ENCODE measurements at places on chromosomes 1 and 21.

GRCh38 chr1:57831624-57832023 is 407.8 kb upstream of the DAB1 start:
- DNase-seq = no peak

GRCh38 chr1:4601941-4602340 is 52.5 kb upstream of the AJAP1 start:
- DNase-seq = no peak

DNA sequence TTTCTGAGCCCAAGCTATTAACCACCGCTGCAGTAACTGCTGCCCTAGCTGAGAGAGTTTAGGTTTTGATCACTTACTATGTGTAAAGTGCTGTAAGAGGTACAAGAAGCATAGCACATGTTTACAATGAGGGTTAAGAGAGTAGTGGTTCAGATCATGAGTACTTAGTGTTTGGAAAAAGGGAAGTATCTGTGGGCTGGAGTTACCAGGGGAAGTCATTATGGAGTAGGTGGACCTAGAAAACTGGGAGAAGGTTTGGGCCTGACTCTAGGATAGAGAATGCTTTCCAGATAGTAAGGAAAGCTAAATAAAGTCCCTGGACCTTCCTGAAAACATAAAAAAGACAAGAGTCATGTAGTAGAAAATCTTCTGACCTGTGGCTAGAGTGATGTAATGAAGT is 149.6 kb upstream of the PLXNA2 start:
- no peak for DNase-seq

DNA sequence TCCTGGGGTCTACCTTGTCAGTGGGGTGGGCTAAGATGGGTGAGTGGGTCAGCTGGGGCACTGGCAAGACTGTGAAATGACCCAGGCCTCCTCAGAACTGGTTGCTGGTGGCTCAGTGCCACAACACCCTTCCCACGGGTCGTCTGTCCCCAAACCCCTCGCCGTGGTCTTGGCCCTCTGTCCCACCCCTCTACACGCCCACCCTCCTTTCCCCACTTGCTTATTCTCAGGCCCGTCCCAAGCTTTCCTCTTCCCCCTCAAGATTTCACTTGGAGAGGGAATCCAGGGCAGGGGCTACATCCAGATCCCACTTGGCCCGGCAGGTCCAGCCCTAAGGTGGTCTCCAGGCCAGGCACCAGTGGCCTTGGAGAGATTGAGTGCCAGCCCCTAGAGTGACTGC is 16.7 kb downstream of the CSF1 start:
- DNase-seq = no peak

DNA sequence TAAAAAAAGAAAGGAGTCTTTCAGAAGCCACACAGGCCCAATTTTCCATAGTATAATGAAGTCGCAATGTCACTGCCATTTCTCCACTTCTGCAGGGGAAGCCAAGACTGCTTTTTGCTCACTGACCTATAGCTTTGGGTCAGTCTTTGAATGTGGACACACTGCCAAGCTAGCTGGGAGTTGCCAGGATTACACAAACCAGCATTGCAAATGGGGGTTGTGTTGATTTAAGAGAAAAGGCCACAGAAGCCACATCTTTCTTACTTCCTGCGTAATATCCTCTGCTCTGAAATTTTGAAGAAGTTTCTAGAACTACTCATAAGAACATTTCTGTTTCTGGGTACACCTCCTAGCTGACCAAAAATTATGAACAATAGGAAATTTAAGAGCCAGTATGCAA is 45.8 kb upstream of the SAMSN1 start:
- no peak for DNase-seq

GRCh38 chr1:14781811-14782210 is 183.3 kb downstream of the KAZN start:
- DNase-seq = no peak

GRCh38 chr1:227907439-227908015 is 40.2 kb downstream of the WNT9A start:
- DNase-seq = no peak

GRCh38 chr1:36306210-36306901 is at the start of gene SH3D21:
SH3D21 (plus strand) TSS chr1:36306368; CDS start chr1:36306421, 53 bp downstream.
- DNase-seq = peak; percentile 42

DNA sequence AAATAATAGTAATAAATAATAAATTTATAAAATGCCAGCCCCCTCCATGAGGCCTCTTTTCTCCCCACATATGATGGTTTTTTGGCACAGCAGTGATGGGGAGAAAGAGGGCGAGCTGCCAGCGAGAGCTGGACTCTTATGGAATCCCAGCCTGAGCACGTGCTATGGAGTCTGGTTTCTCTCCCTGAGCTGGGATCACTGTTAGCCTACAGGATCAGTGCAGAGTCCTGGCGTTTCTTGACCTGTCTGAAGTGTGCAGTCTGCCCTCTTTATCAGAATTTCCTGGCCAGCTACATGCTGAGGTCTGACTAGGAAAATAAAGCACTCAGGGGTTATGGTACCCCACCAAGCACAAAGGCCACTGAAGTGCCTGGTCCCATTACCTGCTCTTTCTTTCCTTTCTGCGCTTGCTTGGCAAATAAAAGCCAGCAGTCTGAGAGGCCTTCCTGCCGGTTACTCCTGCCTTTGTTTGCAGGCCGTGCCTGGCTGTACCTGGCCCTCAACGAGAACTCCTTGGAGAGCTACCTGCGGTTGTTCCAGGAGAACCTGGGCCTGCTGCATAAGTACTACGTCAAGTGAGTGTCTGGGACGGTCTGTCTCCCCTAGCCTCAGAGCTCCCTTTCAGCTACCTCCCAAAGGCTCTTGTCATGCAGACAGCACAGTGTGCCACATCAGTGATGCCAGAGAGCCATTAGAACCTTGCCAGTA is 18.5 kb upstream of the SLC25A34 start:
- DNase-seq = no peak

GRCh38 chr1:64834734-64835133 is 89.9 kb downstream of the RAVER2 start:
- DNase-seq = no peak

DNA sequence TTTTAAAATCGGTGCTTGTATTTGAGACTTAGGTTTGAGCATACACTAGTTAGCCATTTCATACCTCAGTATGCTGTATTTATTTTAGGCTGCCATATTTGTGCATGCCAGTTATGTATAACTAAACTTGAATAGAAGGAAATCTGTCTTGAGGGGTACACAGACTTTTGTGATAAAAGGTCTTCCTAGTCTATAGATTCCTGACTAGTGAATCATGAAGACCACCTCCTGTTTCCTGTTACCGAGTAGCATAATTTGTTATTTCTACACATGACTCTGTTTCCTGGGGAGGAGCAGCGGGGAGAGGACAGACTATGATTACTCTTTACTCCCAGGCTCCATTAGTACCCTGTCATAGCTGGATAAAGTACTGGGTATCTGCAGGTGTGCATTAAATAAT is 316.8 kb upstream of the SNX7 start:
- DNase-seq = no peak

- no peak for DNase-seq
Measured at GRCh38 chr21:29873908-29874307, 65.9 kb downstream of the GRIK1 start.

- no peak for DNase-seq
Measured at GRCh38 chr1:156838972-156839371, 19.9 kb downstream of the INSRR start.

GRCh38 chr1:13781907-13782633 is 82.1 kb downstream of the PRDM2 start:
- DNase-seq = no peak

DNA sequence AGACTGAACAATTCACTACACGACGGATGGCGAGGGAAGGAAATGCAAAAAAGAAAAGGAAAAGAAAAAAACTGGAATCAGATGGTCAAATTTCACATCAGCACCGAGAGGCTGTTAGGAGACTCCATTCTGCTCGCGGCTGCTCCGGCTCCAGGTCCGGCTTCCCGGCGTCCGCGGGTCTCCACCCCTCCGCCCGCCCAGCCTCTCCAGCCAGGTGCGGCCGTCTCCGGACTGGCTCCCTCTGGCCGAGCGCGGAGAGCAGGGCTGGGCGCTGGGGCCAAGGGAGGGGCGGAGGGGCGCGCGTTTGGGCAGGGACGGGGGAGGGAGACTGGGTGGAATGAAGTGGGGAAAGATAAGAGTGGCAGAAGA is 332 bp downstream of the KCNJ6 start:
- DNase-seq = peak; percentile 3

GRCh38 chr1:200029822-200030152 is 2.3 kb downstream of the NR5A2 start:
- no peak for DNase-seq

DNA sequence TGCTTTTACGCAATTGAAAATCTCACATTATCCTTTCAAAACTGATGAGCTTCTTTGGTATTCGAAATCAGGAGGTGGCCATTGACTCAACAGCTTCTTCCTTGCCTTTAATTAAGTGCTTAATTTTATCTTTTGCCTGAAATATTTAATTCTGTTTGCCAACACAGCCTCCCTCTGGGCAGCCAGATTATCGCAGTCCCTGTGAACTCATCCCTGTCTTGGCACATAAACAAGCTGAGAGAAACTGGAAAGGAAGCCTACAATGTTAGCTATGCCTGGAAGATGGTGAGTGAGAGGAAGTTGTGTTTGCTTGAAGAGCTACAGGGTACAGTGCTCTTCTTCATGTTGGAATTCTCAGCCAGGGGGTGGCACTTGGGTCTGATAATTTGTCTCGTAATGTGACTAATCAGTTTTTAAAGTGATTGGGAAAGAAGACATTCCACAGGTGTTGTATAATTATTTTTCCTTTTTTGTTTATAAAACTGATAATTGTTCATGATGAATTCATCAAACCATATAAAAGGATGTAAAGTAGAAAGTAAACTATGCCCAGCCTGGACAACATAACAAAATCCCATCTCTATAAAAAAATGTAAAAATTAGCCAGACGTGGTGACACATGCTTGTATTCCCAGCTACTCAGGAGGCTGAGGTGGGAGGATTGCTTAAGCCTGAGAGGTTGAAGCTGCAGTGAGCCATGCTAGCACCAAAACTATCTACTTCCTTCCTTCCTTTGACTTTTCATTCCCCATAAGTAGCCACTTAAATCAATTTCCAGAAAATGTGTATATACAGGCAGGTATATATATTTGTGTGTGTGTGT is 90.1 kb upstream of the RAVER2 start:
- no peak for DNase-seq

- no peak for DNase-seq
Measured at GRCh38 chr1:208187499-208188041, 56.6 kb downstream of the PLXNA2 start.

- DNase-seq = no peak
Measured at GRCh38 chr1:232998138-232998537, 47.7 kb downstream of the NTPCR start.

DNA sequence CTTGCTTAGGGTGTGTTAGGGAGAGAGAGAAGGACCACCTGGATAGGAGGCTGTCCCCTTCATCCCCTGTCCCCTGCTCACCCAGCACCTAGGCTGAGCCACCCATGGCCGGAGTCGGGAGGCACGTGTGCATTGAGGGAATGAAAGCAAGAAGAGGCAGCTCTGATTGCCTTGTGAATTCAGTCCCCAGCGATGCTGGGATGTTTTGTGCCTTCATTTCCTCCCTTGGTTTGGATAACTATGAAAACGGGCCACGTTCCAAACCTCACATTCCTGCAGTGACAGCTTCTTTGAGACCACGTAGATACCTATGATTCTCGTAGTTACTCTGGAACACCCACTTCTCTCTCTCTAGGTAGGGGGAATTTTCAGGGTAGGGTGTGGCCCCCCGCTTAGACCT is 67.1 kb downstream of the MAN1C1 start:
- DNase-seq = no peak

GRCh38 chr1:217983051-217983375 is 302.1 kb upstream of the RRP15 start:
- DNase-seq = no peak

- no peak for DNase-seq
Measured at GRCh38 chr1:34755961-34756360, 1.1 kb downstream of the GJB5 start.

DNA sequence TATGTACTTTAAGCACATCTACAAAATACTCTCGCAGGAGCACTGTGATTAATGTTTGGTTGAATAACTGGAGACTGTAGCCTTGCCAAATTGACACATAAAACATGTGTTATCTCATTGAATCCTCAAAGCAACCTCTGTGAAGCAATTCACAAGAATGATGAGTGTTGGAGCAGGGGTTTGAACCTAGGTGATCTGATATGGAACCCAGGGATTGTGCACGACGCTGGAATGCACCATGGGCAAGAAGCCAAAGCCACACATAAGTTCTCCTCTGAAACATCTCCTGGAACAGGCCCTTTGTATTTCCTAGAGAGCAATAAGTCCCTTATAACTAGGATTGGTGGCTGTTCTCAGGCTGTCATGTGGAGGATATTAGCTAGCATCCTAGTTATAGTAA is 124.6 kb upstream of the IVNS1ABP start:
- DNase-seq = peak; percentile 17

DNA sequence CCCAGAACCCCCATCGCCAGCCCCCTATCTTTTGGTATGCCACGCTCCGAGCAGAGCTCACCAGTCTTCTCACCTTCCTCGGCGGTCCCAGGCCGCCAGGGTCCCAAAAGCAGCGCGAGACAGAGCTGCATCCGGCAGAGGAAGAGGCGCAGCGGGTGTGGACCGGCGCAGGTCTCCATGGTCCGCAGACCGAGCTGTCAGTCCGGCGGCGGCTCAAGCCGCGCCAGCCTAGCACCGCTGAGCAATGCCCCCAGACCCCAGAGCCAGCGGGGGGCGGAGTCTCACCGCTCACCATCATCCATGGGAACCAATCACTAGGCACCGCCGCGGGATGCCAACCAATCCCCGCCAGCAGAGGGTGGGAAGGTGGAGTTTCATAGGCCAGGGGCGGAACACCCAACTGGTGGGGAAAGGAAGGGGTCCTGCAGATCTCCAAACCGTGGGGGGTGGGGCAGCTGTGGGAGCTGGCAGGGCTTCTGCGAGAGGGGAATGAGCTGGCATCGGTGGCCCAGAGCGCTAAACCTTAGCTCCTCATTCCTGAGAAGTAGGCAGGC is at the start of gene EPHA10:
EPHA10 (minus strand) TSS at position 233 of the 554 bp plus-strand sequence; CDS start at position 179, 54 bp downstream.
- DNase-seq = no peak

- no peak for DNase-seq
Measured at GRCh38 chr1:186574926-186575325, 105.3 kb downstream of the PTGS2 start.

GRCh38 chr1:23426828-23427227 is 2.3 kb upstream of the TCEA3 start:
- no peak for DNase-seq

DNA sequence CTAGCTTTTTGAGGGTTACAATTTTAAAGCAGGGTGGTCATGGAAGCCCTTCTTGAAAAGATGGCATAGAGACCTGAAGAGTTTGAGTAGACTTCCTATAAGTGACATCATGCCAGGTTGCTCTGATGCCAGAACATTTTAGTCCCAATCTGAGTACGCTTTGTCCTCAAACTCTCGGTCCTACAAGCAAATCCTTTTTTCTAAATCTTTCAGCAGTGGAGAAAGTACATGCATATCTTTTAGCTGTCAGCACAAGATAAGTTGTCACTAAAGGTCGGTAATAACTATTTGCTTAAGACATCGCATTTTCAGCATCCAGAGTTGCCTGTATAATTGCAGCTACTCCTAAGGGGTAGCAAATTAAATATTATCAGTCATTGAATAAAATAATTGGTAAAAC is 140.4 kb downstream of the ATP6V1G3 start:
- no peak for DNase-seq

Data from renal cortex interstitium (tissue), 15 donors.